ENCODE measurements at places on chromosomes 6 and 20.

DNA sequence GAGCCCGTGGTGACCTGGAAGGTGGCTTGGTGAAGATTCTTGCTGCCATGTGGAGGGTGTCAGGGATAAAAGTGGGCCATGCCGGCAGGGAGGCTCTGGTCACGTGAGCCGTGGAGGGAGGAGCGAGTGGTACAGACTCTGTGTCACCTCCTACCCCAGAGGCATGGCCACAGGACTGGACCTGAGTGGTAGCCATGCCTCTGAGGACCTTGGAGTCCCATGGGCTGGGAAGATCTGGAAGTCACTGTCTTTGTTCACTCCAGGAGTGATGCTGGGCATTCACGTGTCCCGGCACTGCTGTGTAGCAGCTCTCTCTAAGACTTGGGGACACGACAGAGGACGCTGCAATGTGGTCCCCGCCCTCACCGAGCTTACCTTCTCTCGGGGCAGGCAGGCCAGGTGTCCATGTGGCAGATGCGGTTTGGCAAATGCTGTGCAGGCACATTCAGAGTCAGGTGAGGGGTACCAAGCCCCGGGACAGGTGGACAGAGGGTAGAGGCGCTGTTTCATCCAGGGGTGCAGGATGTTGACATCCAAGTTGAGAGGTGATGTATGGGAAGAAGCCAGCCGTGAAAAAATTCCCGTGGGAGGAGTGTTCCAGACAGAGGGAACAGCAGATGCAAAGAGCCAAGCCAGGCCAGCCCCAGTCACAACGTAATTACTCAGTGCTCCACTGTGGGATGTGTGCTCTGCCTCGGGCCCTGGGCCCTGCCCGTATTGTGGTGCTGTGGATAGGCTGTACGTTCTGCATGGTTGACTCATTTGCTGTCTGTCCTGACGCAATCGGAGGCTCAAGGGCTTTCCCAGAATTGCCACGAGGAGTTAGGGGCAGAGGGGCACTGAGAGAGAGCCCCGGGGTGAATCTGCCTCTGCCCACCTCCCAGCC lies 307.8 kb downstream of the TAF4 start:
- DNase-seq = no peak

GRCh38 chr6:24107294-24107693 lies 18.7 kb upstream of the NRSN1 start:
- no peak for DNase-seq

- no peak for DNase-seq
These were observed 15.8 kb downstream of the TUBB2B start for GRCh38 chr6:3211681-3212080.

- DNase-seq = no peak
These were observed 662.1 kb upstream of the ID4 start for GRCh38 chr6:19175023-19175422.

DNA sequence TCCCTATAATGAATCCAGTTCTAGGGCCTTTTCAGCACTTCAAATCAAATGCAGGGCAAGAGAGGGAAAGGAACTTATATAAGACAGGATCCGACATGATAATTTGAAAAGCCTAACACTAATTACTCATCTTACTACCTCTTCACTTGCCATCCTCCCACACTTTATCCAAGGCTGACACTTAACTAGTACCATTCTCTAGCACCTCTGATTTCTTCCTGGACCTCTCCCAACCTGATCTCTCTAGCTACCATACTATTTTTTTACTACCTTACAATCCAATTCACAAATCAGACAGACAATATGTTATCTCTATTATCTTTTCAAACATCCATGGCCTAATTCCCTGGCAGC lies 50.4 kb downstream of the BTBD9 start:
- DNase-seq = no peak

GRCh38 chr6:124022641-124023040 lies 219.0 kb downstream of the NKAIN2 start:
- no peak for DNase-seq

DNA sequence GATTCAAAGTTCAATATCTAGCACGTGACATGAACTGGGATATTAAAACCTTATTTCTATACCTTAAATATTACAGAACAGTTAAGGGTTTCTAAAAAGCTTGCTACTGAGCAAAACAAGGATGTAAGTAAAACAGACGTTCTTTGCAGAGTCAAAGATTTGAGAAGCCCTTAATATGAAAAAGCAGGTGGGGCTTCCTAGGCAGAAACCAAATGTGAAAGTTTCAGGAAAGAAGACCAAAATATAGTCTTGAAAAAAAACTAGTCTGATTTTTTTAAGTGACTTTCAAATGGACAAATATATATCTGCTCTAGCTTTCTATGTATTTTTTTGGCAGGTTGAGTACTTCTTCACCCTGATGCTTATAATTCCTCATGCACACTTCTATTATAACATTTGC lies 63.2 kb downstream of the TNFRSF21 start:
- no peak for DNase-seq

- no peak for DNase-seq
These were observed 239.2 kb upstream of the FKBP1C start for GRCh38 chr6:62971976-62972658.

DNA sequence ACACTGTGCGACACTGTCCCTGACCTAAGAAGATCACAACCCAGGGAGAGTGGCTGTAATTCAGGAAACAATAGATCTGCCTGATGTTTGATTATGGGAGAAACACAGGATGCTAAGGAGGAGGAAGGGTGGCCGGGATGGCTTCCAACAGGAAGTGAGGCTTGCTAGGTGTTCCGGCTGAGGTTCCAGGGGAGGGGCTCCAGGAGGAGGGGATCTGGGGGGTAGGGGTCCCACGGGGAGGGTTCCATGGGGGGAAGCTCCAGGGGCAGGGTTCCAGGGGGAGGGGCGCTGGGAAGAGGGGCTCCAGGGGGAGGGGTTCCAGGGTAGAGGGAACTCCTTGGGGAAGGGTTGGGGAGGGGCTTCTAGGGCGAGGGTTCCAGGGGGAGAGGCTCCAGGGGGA lies 48.6 kb downstream of the DAAM2 start:
- no peak for DNase-seq

- no peak for DNase-seq
These were observed 389.1 kb downstream of the HTR1B start for GRCh38 chr6:77074037-77074713.

DNA sequence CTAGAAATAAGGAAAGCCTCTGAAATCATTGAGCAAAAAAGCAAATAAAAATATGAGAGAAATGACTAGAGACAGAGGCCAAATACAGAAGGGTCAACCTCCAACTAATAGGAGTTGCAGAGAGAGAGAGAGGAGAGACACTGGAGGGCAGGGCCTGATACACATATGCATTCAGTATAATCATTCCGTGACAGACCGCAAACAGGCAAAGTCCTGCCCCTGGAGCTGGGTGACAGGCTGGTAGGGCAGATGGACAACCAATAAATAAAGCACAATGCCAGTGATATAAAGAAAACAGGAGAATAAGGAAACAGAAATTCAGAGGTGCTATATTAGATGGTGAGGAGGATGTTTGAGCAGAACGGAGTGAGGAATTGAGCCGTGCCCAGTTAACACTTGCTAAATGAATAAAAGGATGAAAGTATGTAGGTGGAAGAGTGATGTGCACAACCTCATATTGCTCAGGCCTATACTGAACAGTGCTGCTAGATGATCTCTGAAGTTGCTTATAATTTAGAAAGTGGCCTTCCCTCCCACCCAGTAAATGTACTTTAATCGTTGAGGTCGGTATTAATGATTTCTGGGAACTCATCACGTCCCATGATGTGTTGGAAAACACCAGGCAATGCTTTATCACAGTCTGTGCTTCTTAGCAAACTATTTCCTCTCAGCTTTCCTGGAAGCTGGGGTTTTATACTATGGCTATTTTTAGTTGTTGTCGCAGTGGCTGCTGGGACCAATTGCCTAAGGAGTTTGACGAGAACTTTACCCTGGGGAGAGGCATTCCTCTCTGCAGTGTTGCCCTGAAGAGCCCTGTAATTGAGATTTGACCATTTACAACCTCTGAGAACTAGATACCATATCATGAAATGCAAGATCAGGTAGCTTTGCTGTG lies 37.6 kb upstream of the CLIC5 start:
- no peak for DNase-seq

GRCh38 chr6:88248709-88249321 lies 82.7 kb upstream of the CNR1 start:
- DNase-seq = no peak

Measured in stimulated activated CD8-positive, alpha-beta memory T cell treated with anti-CD3 and anti-CD28 coated beads, Interleukin-4, amount 100 ng/mL, for 24 hours (primary cell).